ENCODE measurements at places on chromosomes 12 and 14.

DNA sequence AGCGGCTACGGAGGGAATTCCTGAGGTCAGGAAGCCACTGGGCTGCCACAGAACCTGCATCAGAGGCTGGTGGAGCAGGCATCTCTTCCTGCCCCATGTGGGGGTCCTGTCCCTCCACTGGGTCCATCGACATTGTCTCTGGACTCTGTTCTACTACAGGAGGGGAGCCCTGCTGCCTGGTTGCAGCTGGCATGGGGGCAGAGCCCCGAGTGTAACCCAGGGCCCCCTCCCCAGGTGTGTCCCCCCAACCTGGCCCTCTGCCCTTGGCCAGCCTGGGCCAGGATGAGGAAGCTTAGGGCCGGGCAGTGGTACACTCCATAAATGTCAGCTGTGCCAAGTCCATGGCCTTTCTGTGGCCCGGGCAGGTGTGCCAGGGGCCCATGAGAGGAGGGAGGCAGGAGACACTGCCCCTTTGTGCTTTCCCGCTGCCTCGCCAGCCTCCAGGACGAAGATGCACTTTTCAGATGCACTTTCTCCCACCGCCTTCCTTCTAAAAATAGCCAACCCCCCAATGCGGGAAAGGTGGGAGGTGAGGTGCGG, 4.0 kb upstream of the EXOC3L4 start:
- DNase-seq: no peak

GRCh38 chr12:40843495-40843894, 151.3 kb downstream of the CNTN1 start:
- DNase-seq: no peak

- DNase-seq: no peak
Measured at GRCh38 chr14:98571104-98571503, 700.9 kb downstream of the BCL11B start.

DNA sequence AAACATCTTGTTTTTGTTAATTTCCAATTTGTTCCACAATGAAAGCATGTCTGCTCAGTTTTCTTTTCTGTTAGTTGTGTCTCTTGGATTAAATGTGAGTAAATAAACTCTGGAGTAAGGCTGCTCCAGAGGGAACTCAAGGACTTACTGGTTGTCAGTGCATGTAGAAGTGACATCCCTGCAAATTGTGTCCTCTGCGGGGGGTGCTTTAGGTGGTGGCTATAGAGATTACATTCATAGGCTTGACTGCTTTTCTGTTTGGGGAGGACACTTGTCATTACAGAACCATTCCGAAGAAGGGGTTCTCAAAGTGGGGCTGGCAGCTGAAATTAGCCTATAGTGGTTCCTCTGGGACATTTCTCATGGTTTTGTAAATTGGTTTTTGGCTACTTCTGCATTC, 8.8 kb downstream of the TMTC2 start:
- no peak for DNase-seq

DNA sequence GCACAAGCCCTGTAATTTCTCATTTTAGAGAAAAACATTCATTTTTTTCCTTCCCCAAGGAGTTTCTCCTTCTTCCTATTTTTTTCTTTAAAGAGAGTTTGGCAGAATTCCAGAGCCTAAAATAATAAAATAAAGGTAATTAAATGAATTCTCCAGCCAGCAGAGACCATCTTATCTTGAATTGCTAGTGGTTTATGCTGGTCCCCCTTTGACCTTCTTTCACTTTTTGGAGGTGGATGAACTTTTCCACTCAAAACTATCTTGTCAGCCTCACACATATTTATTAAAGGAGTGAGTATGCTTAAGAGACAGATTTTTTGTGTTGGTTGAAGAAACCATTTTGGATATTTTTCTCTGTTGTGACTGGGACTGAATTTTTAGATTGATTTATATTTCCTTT, 47.6 kb downstream of the ADIPOR2 start:
- DNase-seq: no peak

DNA sequence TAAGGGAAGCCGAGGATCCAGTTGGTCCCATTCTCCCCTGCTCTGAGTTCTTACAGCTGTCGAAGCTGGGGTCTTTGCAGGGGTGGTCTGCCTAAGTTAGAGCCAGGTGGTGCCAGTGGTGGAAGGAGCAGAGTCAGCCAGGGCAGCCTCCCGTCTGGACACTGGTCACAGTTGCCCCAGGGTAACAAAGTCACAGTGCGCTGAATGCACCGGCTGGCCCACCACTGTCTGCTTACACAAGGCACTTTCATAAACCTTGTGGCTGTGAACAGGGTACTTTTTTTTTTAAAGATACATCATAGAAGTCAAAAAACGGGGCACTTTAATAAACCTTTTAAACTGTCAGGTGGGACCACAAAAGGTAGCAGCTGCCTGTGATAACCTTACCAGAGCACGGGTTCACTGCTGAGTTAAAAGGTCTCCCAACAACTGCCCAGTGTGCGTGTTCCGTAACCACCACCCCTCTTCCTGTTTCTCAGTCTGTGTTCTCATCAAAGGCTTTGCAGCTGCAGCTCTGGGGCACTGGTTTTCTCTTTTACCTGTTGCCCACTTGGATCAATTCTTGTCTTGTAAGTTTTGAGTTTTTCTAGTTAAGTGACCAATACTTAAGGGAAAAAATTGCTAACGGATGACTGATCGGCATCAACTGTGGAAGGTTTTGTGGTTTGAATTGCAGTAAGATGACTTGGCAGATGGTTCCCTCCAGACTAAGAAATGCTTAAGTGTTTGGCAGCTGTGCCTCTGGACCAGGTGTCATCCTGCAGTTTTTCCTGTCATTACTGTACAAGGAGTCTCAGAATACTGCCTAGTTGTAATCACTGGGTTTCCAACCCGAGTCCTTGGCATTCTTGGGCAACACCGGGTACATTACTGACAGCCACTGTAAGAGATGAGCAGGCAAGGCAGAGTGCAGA, 55.9 kb downstream of the DYNC1H1 start:
- DNase-seq: no peak

Measured in stimulated activated CD8-positive, alpha-beta memory T cell treated with anti-CD3 and anti-CD28 coated beads, Interleukin-4, amount 100 ng/mL, for 1 hour (primary cell).